ENCODE measurements at places on chromosomes 6 and 20.

- no peak for DNase-seq
These were observed 620.5 kb upstream of the CITED2 start for GRCh38 chr6:139994998-139995397.

DNA sequence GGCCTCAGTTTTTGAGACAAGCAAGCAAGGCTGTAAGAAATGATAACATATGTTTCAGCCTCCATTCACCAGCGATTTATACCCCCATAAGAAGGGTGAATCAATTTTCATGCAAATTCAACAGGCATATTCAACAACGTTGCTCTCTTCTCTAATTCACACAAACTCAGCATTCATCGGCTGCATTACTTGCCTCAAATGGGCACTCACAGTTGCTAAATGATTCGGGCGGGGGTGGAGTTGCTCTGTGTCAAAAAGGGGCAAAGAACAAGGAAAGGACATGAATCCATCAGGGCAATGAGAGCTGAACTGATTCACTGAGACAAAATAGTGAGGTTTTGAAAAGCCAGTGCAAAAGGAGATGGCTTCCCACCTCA, 9.0 kb downstream of the MOXD1 start:
- DNase-seq, result no peak

DNA sequence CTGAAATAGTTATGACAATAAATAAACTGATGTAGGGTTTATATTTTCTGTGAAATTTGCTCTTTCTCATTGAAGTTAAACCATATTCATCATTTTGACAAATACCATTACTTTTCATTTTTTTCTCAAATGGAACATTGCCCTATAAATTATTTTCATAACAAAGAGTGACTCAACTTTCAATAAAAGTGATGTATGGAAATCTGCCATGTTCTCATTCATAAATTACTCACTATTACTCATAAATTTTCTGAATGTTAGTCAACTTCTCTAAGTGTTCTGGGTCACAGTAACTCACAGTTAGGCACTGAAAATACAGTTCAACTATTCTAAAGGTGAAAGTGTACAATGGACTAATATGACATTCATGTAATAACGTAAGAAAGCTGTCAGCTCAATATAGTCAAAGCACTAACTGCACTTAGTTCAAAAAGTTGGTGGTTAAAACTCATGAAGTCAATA, 19.0 kb upstream of the STX11 start:
- no peak for DNase-seq

- no peak for DNase-seq
These were observed 17.6 kb upstream of the CTAGE9 start for GRCh38 chr6:131728296-131728939.

- no peak for DNase-seq
These were observed 999 bp upstream of the PIM1 start for GRCh38 chr6:37168811-37169495.

DNA sequence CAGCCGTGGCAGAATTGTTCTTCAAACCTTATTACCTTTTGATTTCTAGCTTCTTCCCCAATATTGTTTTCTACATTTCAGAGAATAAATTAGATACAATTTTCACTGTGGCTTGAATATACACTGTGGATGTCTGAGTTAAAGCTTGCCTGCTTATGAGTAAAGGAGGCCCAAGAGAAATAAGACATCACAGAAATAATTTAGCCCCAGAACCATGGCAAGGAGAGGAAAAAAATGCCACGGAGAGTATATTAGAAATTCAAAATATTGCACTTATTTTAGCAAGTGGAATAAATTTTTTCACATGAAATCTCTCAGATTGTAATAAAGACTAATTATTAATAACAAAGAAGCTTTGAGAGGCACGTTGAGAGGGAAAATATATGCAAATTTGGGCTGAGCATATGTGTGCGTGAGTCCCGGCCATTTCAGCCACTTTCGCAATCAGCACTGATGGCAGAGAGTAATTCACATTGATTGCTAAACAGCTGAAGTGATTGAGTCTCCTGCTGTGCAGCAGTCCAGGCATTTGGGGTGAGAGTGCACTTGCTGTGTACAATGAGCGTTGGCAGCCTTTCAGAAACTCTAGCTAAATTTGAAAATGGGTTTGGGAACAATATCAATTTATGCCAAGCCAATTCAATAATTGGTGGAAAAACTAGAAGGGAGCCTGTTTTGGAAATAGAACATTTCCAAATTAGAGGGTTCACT, 596.0 kb downstream of the EPM2A start:
- DNase-seq, result no peak

All from stimulated activated CD4-positive, alpha-beta T cell treated with anti-CD3 and anti-CD28 coated beads, Interleukin-1b, Interleukin-23, amount 100 ng/mL, for 1 hour (primary cell).